ENCODE measurements at places on chromosomes 3 and 15. TPM values are rescaled to one million over a fixed set of nuclear protein-coding genes. Genes with fewer than 3 reads are reported as not detected.

COL6A5 gene
- total RNA-seq, result not detected

NOX5 gene
- total RNA-seq, result 0.07 TPM

GOLGA8J gene
- not detected for total RNA-seq

DPPA2 gene
- total RNA-seq, result not detected

USP19 gene
- 39.1 TPM for total RNA-seq

GOLGA6L2 gene
- total RNA-seq, result not detected

IQCH gene
- total RNA-seq, result 2.6 TPM

C3orf62 gene
- 5.6 TPM for total RNA-seq

FEZF2 gene
- not detected for total RNA-seq
